ENCODE measurements at places on chromosomes 13 and 19.

GRCh38 chr13:52411629-52412028 lies 5.7 kb upstream of the THSD1 start:
- no peak for DNase-seq

DNA sequence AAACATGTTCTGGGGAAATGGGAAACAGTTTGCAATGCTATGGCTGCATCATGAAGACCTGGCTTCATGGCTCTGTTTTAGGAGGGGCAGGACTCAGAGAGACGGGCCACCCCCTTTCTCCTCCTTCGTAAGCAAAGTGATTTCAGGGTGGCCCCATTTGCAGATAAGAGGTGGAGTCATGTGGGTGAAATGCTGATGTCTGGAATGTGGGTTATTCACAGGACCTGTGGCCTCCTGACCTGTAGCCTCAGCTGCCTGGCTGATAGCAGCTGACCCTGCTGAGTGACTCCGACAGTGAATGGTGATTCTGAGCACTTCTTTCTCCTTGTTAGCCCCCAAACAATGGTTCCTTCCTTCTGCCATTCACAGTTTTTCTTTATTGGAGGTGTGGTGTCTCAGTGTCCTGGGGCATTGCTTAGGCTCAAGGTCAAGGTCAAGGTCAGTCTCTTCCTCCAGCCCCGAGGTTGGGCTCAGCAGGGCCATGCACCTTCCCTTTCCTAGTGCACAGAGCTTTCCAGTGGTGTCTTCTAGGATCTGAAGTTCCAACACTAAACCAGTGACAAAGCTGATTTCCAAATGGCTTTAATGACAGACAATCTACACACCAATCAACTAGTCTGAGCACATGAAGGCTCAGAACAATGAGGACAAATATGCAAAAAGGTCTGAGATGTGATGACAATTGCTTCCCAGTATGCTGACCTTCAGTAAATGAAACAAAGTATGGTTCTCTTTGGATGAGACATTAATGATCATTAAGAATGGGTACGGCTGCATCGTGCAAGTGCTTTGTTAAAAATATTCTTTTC lies 49.6 kb upstream of the ANKRD10 start:
- DNase-seq, result no peak

DNA sequence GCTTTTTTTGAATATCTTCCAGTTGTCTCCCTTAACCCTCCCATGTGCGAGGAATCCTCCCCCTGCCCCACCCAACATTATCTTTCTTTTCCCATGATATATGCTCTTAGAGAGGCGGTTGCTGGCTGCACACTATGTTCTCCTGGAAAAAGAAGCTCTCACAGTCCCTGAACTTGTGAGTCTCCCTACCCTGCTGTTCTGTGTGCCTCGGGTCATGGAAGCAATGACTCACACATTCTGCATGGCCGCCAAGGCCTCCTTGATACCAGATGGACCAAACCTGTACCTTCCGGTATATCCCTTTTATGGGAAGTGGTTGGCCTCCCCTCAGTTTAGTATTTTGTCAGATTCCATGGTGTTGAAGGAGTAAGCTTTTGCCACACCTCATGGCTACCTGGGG lies 705.4 kb downstream of the SLITRK6 start:
- peak; percentile 20 for DNase-seq

GRCh38 chr19:45217193-45217956 lies 27.8 kb downstream of the EXOC3L2 start:
- DNase-seq, result no peak

Measured in muscle of leg (tissue), 16 donors.